MM.1S (cell line): ENCODE measurements at places on chromosomes 16 and 17.

GRCh38 chr17:32835291-32835761 is 41.6 kb downstream of the MYO1D start:
- peak; percentile 55 for DNase-seq

- DNase-seq: peak; percentile 70
These were observed 305.2 kb downstream of the SEC14L1 start for GRCh38 chr17:77445760-77446532.

- DNase-seq: no peak
These were observed 23.7 kb downstream of the MAP3K3 start for GRCh38 chr17:63645775-63646487.

DNA sequence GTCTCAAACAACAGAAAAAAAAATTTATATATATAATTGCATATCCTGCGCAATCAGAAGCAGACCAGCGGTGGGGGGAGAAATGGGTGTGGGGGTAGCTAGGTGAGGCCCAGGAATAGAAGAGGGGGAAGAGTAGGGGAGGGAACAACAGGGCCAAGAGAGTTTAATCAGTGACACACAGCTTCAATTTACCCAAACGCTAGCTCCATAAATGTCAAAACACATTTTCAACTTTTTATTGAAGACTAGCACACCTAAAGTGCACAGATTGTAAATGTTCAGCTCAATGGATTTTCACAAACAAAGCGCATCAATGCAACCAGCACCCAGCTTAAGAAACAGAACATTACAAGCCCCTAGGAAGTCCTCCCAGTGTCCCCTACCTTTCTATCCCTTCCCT is 24.8 kb upstream of the NAGS start:
- DNase-seq: no peak

DNA sequence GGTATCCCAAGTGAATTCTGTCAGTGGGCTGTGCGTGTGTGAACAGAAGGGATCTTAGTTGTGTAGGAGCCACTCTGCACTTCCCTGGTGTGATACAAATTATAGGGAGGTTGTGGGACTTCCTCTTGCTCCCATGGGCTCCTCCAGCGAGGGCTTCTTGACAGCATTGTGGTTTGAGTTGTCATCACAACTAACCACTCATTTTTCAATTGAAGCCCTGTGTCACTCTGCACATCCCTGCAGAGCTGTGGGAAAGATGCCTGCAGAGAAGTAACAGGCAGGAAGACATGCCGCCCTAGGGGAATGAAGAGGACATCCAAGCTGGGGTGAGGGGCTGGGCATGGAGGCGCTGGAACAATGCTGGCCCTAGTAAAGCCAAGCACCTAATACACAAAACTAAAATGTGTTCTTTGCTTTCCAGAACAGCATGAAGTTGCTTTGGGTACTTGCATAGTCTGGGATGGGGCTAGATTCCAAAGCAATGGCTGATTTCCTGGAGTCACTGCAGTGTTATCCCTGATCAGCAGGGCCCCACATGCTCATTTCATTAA is 692.5 kb downstream of the TOX3 start:
- DNase-seq: no peak

DNA sequence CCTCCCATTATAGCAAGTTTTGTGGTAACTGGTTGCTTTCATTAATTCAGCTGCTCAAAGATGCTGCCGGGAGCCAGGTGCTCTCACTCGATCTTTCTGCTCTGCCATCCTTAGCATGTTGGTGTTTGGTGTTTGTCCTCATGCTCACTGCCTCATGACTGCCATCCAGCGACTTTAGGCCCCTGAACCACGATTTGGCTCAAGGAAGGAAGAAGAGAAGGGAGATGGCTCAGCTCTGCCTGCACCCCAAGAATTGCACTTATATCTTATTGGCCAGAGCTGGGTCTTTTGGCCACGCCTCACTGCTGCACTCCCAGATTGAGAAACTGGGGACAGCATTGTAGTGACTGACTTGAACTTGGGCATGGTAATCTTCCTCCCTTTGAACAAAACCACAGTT is 52.7 kb downstream of the ARSG start:
- DNase-seq: no peak

GRCh38 chr17:75619506-75620431 is 13.5 kb upstream of the SMIM5 start:
- DNase-seq: peak; percentile 30

GRCh38 chr16:89476379-89476778 is 14.0 kb downstream of the ANKRD11 start:
- DNase-seq: no peak

- no peak for DNase-seq
These were observed 195.2 kb downstream of the PARN start for GRCh38 chr16:14434860-14435259.

DNA sequence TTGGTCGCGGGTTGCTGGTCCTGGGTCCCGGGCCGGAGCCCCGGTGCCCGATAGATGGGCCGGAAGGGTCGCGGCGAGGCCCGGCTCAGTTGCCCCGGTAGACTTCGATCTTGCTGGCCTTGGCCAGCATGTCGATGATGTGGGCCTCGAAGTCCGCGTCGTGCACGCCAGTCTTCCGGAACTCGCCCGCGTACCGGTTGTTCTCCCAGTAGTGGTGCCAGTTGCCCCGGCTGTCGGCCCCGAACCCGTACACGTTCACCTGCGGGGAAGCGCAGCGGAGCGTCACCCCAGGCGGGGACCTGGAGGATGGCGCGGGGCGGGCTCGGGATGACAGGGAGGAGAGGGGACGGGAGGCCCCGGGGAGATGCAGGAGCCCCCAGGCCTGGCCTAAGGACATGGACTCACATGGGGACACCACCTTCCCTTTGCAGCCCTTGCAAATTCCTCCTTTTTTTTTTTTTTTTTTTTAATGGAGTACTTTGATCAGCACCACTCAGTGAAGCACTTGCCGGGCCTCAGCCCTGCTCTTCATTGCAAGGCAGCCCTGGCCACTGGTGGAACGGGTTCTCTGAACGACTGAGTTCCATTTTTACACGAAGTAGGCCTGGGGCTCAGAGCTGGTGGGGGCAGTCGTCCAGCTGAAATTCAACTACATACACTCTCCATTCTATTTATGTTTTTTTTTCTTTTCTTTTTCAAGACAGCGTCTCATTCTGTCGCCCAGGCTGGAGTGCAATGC is 35.1 kb downstream of the DDX19A start:
- DNase-seq: no peak

- no peak for DNase-seq
These were observed 1.4 kb upstream of the LLGL1 start for GRCh38 chr17:18224053-18224386.

GRCh38 chr16:76370344-76370743 is 93.1 kb downstream of the CNTNAP4 start:
- DNase-seq: no peak

DNA sequence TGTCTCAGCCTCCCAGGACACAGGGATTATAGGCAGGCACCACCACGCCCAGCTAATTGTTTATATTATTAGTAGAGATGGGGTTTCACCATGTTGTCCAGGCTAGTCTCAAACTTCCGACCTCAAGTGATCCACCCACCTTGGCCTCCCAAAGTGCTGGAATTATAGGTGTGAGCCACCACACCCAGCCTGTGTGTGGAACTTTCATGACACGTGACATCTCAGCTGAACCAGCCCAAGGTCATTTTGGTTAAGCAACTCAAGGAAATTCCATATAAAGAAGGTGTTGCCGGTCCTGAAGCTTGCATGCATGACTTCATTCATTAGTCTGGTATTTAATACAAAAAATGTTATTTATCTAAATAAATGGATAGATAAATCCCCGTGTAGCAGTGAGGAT is 145.5 kb downstream of the AXIN2 start:
- no peak for DNase-seq

DNA sequence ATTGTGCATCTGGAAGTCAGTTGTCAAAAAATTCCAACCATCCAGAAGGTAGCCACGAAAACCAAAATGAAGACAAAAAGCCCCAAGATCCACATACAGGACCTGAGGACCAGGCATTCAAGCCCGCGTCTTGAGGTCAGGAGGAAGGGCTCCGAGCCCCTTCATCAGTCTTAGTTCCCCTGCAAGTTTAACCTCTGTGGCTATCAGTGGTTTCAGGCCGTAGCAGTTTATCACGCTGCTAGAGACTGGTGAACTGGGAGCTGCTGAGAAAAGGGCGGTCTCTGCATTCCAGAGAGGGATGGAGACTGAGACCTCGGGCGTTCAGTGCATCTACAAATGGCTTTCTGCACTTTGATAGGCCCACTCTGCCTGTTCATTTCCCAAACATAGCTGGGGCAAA is 70.6 kb downstream of the IRF8 start:
- DNase-seq: no peak

DNA sequence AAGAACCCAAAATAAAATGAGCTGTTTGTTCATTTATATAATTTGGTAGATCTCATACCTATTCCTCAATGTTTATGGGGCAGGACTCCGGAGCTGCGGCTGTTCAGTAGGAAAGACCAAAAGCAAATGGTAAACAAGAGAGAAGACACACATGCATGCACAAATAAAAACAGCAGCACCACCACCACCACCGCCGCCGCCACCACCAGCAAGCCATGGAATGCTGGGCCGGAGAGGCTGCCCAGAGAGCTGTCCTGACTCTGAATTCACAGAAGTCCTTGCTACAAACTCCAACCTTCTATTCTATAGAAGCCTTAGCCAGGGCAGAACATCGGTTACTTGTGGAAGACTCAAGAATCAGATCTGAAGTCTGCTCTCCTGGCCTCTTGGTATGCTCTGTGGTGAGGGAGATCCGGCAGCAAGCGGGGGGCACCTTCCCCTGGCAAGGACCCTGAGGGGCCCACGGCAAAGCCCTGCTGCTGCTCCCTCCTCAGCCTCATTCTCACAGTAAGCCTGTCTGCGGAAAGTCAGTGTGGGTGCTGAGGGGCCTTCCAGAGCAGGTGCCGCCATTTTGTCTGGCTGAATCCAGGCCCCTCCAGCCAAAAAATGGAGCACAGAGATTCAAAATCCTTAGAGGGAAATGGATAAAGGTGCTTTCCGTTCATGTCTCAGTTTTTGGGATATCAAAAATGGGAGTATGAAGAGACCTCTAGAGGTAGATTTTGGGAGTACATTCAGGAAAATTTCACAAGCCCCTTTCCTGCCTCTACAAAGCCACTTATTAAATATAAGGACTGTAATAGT is 6.4 kb upstream of the FOXJ1 start:
- no peak for DNase-seq

- no peak for DNase-seq
These were observed 50.1 kb downstream of the BRIP1 start for GRCh38 chr17:61813211-61813610.

DNA sequence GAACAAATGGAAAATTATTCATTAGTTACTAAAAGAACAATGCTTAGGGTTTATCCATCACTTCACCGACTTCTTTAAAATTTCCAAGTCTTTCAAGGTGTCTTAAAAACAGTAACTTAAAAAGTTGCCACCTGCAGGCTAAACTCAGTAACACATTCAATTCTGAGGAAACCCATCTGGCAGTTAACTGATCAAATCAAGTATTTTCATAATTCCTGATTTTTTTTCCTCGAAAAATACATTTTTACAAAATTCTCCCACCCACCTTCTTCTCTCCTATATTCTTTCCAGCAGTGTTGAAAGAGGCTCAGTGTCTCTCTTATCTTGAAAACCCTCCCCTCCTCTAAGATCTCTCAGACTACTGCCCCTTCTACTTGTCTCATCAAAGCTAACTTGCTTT is 29.9 kb downstream of the PARN start:
- DNase-seq: peak; percentile 27

- DNase-seq: peak; percentile 52
These were observed 79.0 kb downstream of the GAS7 start for GRCh38 chr17:10119203-10120108.

GRCh38 chr17:17137731-17138585 is 68.2 kb downstream of the PLD6 start:
- no peak for DNase-seq

GRCh38 chr16:11242658-11243057 is 13.3 kb downstream of the SOCS1 start:
- no peak for DNase-seq

GRCh38 chr17:6551869-6552531 is 4.4 kb downstream of the PITPNM3 start:
- DNase-seq: no peak

GRCh38 chr16:88656291-88656980 is 5.6 kb upstream of the CYBA start:
- DNase-seq: no peak

GRCh38 chr17:19733953-19734526 is 14.1 kb downstream of the ALDH3A1 start:
- DNase-seq: no peak

- DNase-seq: no peak
These were observed 35.3 kb upstream of the ACSM2B start for GRCh38 chr16:20611350-20611902.

- DNase-seq: no peak
These were observed 184.8 kb downstream of the BCAS3 start for GRCh38 chr17:60862482-60862881.

- no peak for DNase-seq
These were observed 41.0 kb upstream of the MRPS23 start for GRCh38 chr17:57890857-57891232.

- DNase-seq: no peak
These were observed 26.0 kb downstream of the NECAB2 start for GRCh38 chr16:83994087-83994486.

DNA sequence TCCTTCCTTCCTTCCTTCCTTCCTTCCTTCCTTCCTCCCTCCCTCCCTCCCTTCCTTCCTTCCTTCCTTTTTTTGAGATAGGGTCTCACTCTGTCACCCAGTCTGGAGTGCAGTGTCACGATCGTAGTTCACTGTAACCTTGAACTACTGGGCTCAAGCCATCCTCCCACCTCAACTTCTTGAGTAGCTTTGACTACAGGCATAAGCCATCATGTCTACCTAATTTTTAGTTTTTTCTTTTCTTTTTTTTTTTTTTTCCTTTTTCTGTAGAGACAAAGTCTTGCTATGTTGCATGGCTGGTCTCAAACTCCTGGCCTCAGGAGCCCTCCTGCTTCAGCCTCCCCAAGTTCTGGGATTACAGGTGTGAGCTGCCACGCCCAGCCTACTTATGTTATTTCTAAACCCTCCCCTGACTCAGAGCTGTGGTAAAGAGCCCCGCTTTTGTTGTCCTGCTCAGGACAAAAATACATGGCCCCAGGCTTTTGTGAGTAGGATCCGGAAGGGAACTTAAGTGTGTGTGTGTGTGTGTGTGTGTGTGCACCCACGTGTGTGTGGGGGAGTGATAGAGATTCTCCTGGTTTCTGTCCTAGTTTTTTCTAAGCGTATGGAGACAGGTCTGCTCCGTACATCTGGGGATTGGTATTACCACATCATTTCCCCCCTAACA is 67.1 kb downstream of the PRKCB start:
- no peak for DNase-seq

DNA sequence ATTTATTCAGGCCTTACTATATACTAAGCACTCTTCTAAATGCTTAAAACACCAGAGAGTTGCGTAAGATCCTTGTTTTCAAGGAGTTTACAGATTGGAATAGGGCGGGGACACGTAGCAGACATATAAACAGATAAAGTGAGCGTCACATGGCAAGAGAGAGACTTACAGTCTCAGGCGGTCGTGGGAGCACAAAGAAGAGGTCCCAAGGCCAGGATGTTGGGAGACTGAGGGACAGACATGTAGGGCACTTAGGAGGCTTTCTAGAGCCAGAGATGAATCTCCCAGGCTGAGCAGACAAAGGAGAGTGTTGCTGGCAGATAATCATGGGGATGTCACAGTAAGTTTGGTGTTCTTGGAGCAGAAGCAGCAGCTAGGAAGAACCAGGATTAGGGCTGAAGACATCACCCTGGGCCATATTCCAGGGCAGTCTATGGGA is 119.1 kb upstream of the ANKFN1 start:
- DNase-seq: no peak

GRCh38 chr17:13635951-13636350 is 34.2 kb upstream of the HS3ST3A1 start:
- DNase-seq: no peak
